ENCODE measurements at places on chromosomes 1 and 21. TPM values are rescaled to one million over a fixed set of nuclear protein-coding genes. Genes with fewer than 3 reads are reported as not detected.

DNA sequence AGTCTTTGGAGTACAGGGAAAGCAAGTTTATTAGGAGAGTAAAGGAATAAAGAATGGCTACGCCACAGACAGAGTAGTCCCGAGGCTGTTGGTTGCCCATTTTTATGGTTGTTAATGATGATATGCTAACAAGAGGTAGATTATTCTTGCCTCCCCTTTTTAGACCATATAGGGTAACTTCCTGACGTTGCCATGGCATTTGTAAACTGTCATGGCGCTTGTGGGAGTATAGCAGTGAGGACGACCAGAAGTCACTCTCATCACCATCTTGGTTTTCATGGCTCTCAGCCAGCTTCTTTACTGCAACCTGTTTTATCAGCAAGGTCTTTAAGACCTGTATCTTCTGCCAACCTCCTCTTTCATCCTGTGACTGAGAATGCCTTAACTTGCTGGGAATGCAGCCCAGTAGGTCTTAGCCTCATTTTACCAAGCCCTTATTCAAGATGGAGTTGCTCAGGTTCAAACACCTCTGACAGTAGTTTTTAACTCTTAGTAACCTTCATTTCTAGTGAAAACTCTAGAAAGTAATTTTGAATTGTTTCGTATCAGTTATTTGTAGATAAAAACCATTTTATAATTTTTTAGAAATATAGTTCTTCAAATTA lies 26.2 kb downstream of the TCP10L start:
- DNase-seq: no peak

DNA sequence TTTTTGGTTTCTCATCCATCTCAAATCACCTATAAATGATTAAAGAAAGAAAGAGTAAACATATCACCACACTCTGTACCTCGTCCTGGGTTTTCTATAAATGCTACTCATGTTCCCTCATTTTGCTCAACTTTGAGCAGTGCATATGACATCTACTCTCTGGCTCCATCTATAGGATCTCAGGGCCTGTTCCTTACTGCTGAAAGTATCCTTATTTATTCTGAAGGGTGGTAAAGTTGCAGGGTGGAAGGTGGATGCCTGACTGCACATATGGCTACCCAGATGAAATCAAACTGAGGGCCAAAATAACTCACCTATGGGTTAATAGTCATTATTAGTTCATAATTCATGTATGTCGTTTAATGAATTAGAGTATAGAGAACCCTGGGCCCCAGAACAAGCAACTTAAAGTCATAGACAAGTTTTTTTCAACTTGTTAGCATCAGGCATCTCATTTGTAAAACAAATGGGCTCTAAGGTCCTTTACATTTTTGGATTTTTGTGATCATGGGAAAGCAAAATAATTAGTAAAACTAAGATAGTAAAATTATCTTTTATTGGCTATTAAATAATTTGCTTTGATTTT lies 46.5 kb downstream of the NCF2 start:
- DNase-seq: peak; percentile 67

DNA sequence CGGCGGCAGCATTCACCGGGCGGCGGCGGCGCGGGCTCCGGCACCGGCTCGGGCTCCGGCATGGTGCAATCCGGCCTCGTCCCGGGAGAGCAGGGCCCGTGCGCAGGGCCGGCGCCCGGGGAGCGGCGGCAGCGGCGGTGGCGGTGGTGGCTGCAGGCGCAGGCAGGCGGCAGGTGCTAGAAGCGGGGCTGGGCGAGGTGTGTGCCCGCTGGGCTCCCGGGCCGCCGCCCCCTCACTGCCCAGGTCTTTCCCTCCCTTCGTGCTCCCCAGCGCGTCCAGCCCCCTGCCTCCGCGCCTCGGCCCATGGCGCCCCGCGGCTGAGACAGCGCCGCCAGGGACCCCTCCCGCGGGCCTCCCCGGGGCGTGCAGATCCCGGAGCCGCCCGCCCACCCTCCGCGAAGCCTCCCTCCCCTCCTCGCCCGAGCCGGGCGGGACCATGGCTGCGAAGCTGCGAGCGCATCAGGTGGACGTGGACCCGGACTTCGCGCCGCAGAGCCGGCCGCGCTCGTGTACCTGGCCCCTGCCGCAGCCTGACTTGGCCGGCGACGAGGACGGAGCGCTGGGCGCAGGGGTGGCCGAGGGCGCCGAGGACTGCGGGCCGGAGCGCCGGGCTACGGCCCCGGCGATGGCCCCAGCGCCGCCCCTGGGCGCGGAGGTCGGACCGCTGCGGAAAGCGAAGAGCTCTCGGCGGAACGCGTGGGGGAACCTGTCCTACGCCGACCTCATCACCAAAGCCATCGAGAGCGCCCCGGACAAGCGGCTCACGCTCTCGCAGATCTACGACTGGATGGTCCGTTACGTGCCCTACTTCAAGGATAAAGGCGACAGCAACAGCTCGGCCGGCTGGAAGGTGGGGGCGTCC lies 492 bp downstream of the FOXO6 start:
- no peak for DNase-seq

Gene VSIG8
- 0.06 TPM for polyA plus RNA-seq

Gene TMEM201
- polyA plus RNA-seq: 10.5 TPM

DNA sequence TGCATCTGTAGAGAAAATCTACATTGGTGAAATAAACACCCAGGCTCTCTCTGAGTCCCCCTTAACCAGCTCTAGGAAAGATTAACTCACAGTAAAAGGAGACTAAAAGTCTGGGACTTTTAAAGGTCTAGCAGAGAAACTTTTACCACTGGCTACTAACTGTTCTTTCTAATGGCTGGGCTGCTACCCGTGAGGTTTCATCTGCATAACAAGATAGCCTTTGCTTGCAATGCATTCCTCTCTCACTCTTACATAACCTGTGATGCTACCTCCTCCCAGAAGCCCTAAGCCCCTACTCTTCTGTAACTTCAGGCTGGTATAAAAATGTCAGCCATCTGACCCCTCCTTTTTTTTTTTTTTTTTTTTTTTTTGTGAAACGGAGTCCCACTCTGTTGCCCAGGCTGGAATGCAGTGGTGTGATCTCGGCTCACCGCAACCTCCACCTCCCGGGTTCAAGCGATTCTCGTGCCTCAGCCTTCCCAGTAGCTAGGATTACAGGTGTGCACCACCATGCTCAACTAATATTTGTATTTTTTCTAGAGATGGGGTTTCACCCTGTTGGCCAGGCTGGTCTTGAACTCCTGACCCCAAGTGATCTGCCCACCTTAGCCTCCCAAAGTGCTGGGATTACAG lies 344.2 kb downstream of the RGS7 start:
- no peak for DNase-seq

Gene SLAMF9
- polyA plus RNA-seq: 0.33 TPM

GRCh38 chr1:93824834-93825233 lies 54.2 kb downstream of the DNTTIP2 start:
- no peak for DNase-seq

- DNase-seq: no peak
Observed at GRCh38 chr1:8115769-8116167, 89.7 kb upstream of the ERRFI1 start.

Gene RGS7
- 2.1 TPM for polyA plus RNA-seq

- DNase-seq: no peak
Observed at GRCh38 chr1:5502311-5503194, 489.7 kb downstream of the NPHP4 start.

Gene TSSK3
- 6.1 TPM for polyA plus RNA-seq

Gene RASSF5
- 5.7 TPM for polyA plus RNA-seq

DNA sequence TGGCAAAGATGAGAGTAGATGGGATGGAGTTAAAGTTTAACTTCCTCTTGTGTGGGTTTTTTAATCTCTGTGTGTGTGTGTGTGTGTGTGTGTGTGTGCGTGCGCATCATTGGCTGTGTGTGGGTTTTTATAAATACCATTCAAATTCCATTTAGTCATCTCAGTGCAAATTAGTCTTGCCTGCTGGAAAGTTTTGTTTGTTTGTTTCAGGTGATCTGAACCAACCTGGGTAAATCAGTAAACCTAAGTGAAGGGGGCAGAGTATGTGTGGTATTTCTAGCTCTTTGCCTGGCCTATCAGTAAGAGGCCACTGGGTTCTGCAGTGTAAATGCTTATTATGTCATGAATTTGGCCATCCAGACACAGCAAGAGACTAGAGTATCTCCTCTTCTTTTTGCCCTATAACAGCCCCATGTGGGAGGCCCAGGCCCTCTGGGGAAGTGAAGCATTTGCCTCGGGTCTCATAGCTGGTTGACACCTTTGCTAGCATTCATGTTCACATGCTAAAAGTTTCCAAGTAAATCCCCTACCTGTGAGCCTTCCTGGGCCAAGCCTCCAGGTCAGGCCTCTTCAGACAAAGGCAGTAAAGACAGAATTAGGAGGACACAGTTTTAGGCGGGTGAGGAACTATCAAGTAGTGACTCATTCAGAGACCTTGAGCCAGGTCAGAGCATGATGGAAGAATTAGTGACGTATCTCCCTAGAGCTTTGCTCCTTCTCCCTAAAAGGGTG lies 14.7 kb downstream of the INTS3 start:
- no peak for DNase-seq

Gene RYR2
- polyA plus RNA-seq: 4.3 TPM

DNA sequence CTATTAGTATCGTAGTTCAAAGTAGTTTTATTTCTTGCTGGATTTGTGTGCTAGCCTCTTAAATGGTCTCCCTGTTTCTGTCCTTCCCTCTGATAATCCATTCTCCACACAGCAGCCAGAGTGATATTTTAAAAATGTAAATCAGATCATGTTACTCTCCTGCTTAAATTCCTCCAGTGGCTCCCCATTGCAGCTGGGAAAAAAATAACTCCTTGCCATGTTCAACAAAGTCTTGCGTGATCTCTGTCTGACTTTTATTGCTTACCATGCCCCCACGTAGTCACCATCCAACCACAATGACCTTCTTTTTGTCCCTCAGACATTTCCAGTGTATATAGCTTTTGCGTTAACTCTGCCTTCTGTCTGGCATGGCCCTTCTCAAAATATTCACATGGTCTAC lies 178.8 kb downstream of the FGGY start:
- no peak for DNase-seq

DNA sequence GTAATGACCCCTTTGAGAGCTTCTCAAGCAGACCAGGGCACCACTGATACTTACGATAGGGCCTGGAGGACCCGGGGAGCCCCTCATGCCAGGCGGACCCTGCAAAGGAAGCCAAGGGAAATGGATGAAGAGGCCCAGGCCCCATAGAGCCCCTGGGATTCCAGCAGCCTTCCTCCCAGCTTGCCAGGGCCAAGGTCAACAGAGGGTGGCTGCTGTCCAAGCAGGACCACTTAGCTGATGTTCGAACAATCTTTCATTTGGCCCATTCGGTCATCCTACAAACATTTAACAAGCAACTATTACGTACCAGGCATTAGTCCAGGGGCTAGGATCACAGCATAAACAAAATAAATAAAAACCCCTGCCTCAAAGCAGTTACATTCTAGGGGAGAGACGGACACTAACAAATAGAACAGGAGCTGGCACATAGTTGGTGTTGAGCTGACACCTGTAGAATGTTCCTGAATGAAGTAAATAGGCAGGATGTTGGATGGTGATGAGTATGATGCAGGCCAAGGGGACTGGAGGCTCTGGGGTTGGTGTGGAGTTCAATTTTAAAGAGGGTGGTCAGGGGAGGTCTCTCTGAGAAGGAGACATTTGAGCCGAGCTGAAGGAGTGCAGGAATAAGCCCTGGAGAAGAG lies 27.0 kb upstream of the PEF1 start:
- DNase-seq: no peak

GRCh38 chr1:55735106-55735505 lies 519.9 kb upstream of the USP24 start:
- no peak for DNase-seq

- DNase-seq: no peak
Observed at GRCh38 chr1:160779626-160780397, 16.2 kb upstream of the LY9 start.

DNA sequence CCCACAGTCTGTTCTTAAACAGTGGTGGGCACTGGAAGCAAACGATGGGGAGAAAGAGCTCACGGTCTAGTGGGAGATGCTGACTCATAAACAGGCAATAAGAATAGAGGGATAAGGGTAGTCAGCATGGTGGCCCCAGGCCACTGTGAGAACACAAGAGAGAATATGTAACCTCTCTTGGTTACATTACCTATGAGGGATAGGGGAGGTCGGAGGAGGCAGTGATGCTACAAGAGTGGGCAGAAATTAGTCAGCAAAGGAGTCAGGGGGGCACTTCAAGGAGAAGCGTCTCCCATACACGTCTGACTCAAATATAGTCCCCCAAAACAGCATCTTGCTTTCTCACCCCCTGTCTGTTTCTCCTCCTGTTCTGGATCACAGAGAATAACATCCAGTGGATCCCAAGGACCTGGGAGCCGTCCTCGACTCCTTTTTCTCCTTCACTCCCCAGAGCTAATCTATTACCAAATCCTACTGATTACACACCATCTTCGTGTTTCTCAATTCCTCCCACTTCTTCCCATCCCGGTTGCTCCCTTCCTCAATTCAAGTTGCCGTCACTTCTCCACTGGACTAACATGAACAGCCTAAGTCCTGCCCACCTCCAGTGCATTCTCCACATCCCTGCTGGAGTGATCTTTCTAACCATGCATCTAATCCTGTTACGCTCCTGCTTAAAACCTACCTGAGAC lies 2.1 kb downstream of the SLAMF8 start:
- no peak for DNase-seq

DNA sequence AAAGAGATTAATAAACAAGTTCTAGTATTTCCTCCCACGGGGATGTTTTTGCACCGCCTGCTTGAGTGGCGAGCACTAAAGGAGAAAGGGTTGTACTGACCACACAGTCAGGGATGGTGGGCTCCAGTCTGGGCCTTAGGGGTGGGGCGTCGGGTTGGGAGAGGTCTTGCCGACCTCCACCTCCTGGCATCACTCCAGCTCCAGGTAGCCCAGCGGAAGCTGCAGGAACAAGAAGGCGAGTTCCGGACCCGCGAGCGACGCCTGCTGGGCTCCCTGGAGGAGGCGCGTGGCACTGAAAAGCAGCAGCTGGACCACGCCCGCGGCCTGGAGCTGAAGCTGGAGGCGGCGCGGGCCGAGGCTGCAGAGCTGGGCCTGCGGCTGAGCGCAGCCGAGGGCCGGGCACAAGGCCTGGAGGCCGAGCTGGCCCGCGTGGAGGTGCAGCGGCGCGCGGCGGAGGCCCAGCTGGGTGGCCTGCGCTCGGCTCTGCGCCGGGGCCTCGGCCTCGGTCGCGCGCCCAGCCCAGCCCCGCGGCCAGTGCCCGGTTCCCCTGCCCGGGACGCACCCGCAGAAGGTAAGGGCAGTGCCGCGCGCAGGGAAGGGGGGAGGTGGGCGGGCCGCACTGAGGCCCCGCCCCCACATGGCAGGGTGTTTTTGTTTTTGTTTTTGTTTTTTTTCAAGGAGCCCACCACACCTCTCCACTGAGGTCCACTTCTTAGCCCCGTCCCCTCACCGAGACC lies 19.7 kb downstream of the MFAP2 start:
- DNase-seq: peak; percentile 76

Gene SEMA6C
- 23.4 TPM for polyA plus RNA-seq

Gene CRYBG2
- 3.9 TPM for polyA plus RNA-seq

Gene LRRIQ3
- 1.1 TPM for polyA plus RNA-seq

- no peak for DNase-seq
Observed at GRCh38 chr1:155527677-155528076, 34.9 kb downstream of the ASH1L start.

DNA sequence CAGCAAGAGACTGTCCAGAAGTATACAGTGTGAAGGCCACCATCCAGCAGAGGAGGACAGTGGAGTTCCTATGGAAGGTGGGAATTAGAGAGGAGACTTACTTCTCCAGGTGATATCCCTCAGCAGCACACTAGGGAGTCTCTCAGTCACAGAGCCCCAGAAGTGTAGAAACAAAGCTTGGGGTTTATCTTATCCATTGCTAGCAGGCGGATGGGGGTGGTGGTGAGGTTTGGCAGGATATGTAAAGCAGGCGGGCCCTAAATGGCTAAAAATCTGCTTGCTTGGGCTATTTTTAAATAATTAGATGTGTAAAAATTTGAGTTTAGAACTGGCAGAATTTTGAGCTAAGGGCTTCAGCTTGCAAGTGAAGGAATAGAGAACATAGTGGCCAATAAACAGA lies 50.1 kb upstream of the RGS18 start:
- no peak for DNase-seq

GRCh38 chr21:37199057-37199924 lies 67.8 kb downstream of the VPS26C start:
- DNase-seq: no peak
